ENCODE measurements at places on chromosomes 16 and 17.
A peak's percentile ranks its signal among the peaks of the same experiment; 100 is the strongest.

- DNase-seq, result no peak
Measured at GRCh38 chr16:77408607-77409006, 26.2 kb downstream of the ADAMTS18 start.

- DNase-seq, result no peak
Measured at GRCh38 chr17:60292697-60293096, 99.2 kb downstream of the USP32 start.

DNA sequence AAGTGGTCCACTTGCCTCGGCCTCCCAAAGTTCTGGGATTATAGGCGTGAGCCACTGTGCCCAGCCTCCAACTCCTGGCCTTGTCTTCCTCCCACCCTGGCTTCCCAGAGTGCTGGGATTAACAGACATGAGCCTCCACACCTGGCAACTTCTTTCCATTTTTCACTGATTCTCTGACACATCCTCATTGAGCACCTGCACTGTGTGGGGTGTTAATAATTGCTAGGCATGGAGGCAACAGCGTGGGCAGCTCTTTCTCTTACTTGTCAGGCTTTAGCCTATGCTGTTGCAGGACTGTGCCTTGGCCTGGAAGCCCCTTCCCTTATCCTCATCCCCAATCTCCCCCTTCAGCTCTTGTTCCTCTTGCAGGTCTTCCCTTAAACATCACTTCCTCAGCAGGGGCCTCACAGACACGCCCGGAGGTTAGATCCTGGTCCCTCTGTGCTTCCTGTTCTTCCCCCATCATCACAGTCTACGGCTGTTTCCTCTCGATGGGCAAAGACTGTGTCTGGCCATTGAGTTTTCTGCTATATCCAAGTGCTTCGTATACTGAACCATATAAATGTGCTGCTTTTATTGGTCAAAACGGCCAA is 7.9 kb downstream of the QPRT start:
- DNase-seq, result no peak

GRCh38 chr17:78020717-78021108 is 62.2 kb downstream of the TNRC6C start:
- no peak for DNase-seq

DNA sequence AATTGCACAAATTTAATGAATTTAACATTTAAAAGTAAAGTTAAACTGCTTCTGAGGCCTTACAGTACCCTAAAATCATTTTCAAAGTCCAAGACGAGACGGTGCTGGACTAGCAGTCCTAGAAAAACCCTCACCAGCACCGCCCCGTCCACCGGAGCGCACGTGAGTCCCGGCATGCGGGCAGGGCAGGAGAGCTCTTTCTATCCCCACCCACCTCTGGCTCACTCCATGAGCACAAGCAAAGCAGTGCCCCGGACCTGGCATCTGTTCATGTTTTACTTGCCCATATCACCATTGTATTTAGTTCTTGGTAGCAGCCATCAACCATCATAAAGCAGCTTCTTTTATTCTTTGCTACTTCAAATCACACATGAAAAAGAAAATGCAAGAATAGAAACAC is 41.7 kb downstream of the ANKRD11 start:
- no peak for DNase-seq

- no peak for DNase-seq
Measured at GRCh38 chr17:67278363-67278762, 33.4 kb upstream of the HELZ start.

DNA sequence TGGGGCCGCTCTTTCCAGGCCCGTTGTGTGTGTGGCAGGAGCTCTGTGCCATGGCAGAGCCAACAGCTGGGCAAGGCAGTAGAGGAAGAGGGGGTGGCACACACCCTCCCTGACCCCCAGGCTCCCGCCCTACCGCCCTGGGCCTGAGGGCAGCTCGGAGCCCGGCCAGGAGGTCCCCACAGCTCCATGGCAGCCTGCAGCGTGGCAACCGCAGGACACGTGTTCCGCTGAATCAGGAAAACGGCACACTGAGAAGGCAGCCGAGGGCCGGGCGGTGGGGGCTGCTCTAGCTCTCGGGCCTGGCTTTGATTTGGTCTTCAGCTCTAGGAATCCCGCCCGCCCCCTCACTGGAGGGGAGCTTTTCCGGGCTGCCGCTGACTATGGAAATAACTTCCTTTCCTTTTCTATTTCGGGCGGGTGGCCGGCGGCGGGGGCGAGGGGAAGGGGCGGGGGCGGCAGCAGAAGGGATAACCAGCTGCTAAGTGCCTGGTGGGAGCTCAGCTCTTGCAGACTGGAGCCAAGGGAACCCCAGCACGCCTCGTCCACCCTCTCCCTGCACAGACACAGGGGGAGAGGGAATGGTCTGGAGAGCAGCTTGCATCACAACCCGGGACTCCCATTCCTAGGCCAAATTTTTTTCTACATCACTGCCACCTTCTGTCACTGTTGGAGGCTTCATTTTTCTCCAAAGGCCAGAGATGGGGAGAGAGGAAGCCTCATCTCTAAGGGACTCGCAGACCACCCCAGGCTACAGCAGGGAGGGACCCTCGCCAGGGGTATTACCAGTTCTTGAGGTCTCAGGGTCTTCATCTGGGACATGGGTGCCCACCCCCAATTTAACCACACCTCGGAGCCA is 24.8 kb upstream of the MRPS23 start:
- DNase-seq, result no peak

DNA sequence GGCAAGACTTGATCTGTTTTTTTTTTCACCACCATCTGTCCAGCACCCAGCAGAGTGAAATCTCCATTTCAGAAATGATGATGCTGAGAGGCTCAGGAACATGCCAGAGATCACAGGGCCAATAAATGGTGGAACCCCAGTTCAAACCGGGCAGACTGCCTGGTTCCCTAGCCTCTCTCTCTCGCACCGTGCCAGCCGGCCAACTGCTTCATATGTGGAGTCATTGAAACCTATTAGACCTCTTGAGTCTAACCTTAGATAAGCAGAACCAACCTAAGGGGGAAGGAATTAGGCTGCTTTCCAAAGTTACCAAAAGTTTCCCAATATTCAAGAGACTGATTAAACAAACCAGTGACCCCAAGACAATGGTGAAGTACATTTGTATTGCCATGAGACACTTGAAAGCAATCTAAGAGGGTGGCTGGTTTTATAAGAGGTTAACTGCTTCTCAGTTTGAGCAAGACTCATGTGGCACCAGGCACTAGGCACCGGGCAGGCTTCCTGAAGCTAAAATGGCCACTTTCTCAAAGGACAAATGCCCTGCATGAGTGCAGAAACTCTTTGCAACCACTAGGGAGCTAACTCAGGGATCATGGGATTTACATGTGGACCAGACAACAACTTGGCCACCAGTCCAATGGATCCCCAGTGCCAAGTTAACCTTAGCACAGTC is 18.4 kb downstream of the TOX3 start:
- no peak for DNase-seq

GRCh38 chr16:14347706-14348105 is 276.6 kb downstream of the MRTFB start:
- DNase-seq, result no peak

DNA sequence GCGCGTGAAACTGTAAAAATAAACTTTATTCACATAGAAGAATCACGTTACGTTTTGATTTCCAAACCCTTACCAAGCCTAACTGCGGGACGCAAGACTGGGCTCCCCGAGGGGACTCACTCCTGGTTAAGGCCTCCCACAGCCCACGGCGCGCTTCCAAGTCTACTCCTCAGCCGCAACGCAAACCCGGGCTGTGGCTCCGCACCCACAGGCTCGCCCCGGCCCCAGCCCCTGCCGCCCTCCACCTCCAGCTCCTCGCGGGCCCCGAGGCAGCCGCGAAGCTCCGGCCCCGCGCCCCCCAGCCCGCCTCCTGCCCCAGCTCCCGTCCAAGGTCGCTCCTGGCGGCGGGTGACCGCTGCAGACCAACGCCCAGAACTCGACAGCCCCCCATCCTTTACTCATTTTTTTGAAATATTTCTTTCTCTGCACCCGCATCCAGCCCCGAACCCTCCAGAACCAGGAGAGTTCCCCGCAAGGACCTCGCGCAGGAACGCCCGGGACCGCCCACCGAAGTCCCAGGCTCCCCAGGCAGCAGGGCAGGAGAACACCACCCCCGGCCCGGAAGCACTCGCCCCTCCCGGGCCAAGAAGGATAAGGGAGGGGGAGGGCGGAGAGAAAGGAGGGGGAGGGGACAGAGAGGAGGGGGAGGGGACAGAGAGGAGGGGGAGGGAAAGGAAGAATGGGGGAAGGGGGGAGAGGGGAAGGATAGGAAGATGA is 912 bp downstream of the USP22 start:
- DNase-seq, result peak; percentile 51

DNA sequence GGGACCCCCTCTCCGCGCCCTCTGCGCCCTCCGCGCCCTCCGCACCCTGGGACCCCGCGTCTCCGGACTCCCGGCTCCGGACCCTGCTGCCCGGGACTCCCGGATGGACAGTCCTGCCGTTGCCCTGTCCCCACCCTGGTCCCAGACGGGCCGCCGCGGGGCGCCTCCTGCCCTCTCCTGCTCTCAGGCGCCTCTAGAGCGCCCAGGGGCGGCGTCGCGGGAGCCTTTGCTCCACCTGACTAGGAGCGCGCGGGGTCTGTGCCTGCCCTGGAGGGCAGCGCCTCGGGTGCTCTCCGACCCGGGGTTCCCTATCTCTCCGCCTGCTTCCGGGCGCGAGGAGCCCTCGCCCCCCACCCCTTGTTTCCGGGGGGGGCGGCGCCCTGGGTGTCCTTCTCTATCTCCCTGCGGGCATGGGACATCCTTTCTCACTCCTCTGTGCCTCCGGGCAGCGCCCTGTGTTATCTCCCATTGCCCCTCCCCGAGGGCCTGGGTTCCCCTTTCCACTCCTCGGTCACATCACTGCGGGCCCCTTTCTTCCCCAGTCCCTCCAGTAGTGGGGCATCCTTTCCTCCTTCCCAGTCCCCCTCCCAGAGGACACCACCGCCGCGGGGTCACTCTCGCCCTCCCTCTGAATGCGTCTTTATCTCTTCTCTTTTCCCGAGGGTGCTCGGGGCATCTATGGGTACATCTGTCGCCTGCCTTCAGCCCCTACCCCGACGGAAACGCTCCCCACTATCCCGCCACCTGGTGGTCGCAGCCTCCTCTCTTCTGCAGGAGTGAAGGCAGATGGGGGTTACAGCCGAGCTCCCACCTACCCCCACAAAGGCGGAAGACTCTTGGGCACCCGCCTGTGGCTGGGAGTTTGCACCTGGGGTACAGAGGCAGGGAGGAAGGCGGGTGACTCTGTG is 875 bp downstream of the PRKCB start:
- DNase-seq, result peak; percentile 39

GRCh38 chr17:77906377-77906871 is 52.1 kb upstream of the TNRC6C start:
- DNase-seq, result no peak

- no peak for DNase-seq
Measured at GRCh38 chr17:28492352-28493310, 13.5 kb upstream of the FOXN1 start.

GRCh38 chr17:51238255-51238887 is 21.5 kb downstream of the MBTD1 start:
- DNase-seq, result no peak

GRCh38 chr16:10964891-10965326 is 20.5 kb downstream of the CLEC16A start:
- peak; percentile 96 for DNase-seq

DNA sequence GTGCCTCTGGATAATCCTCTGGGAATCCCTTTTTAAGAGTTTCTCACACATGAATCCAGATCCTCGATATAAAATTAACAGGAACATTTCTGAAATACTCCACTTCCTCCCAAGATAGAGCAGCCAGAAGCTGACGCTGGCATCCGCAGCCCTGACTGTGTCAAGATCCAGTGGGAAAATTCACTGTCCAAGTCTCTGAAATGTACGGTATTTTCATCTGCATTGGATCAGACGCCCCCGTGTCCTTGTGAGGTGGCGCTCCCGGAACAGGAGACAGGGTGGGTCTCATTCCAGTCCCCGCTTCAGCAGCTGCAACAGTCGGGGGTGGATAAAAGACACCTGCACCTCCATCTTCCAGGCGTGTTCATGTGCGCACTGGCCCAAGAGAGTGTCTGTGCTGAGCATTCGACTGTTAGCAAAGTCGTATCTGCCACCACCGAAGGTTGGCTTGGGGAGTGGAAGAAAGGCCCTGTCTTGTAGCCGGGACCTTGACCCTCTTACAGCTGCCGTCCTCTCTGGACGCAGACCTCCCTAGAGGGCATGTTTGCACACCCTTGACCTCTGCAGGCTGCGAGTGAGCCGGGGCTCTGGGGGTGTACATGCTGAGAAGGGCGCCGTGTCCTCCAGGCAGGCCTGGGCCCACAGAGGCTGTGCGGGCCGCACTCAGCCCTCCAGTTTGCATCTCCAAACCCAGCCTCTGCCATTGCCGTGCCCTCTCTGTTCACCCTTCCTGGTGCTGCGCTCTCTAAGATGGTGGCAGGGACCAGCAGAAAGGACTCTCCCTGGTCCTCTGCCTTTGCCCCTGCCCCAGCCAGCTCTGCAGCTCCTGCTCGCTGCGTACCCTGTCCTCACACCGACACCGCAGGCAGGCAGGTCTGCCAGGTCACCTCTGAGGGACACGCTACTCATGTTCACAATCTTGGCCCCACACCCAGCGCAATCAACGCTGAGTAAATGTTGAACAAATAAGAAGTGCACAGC is 72.0 kb upstream of the CHMP6 start:
- DNase-seq, result no peak

DNA sequence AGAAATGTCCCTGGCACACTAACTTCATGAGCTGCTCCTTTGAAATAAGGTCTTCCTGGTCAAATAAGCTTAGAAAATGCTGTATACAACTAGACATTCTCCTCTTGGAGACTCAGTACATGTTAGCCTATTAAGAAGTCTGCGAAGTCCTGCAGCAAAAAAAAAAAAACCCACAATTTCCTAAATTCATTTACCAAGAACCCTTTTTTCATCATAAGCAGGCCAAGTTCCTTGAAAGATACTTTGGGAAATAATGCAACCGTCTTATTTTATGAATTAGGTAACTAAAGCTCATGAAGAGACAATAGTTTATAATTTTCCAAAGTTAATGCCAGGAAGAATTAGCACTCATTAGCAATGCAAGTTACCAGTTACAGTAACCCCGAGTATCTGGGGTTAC is 49.0 kb upstream of the HAS3 start:
- DNase-seq, result no peak

DNA sequence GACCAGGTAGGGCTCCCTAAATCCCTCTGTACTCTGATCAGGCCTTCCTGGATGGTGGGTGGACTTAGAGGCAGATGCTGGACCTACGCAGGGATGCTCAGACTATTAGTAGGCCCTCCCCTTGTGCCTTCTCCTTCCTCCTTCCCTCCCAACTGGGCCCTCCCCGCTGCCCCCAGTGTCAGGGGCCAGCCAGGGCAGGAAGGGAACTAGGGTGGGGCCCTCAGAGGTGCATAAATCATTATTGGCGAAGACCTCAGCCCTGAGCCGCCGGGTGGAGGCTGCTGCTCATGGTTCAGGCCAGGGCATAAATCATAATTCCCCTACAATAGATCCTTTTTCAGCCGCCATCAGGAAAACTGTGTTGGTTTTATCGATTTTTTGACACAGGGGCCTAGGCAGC is 81.4 kb downstream of the MRM1 start:
- no peak for DNase-seq

- DNase-seq, result no peak
Measured at GRCh38 chr16:67843343-67843765, 1.2 kb downstream of the THAP11 start.
